ENCODE measurements at places on chromosomes 7 and 10.

- peak; percentile 61 for DNase-seq
These were observed 2.7 kb upstream of the AOAH start for GRCh38 chr7:36726806-36727503.

- no peak for DNase-seq
These were observed 75.6 kb downstream of the CTBP2 start for GRCh38 chr10:125084614-125085257.

DNA sequence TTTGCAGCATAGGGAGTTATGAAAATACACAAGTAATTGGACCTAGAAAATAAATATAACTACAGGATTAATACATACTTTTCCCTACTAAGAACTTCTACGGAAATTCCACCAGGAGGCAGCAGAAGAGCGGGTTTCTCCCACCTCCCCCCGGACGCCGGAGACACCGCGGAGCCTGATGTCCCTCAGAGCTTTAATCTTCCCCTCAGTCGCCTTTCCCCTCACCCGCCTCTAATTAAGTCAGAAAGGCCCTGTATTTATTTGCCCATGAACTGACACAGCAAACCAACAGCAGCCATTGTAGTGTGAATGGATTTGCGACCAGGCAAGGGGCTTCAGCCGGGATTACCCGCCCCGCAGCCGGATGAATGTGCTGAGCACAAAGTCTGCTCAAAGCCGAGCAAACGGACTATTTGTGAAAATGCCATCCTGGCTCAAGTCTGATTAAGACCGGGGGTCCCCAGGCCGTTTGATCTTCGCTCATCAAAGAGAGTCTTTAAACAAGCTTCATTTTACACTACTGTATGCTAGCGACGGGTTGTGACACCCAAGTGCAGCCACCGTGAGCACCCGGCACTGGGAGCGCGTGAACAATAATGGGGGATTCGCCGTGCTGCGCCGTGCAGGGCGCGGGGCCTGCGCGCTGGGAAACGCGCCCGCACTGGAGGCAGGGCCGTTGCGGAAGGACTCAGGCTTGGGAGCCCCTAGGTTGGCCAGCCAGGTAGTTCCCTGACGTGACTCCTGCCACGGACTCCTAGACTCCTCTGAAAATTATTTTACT, 5.6 kb upstream of the DKK1 start:
- DNase-seq = peak; percentile 29

- no peak for DNase-seq
These were observed 125.8 kb upstream of the PCBD1 start for GRCh38 chr10:71014021-71014805.

DNA sequence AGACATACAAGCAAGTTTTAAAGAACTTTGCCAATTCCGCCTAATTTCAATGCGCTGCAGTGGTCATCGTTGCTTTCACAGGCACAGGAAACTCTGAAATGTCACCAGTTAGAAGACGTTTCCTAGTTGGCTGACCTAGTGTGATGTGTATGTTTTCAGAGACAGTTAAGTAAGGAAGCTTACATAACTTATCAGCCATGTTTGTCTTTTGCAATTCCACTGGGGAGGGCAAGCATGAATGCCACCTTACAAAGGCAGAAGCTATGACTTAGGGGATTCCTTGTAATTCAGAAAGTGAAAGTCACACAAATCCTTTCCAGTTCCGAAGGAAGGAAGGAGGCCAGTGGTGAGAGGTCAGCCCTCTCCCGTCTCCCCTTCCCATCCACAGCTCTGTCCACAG, 15.0 kb upstream of the NPS start:
- DNase-seq = no peak

GRCh38 chr10:73956476-73957359, 41.2 kb upstream of the VCL start:
- peak; percentile 26 for DNase-seq

GRCh38 chr10:58807629-58808022, 295.0 kb downstream of the BICC1 start:
- no peak for DNase-seq

- no peak for DNase-seq
These were observed 241.6 kb upstream of the GALNT17 start for GRCh38 chr7:70890147-70890969.

DNA sequence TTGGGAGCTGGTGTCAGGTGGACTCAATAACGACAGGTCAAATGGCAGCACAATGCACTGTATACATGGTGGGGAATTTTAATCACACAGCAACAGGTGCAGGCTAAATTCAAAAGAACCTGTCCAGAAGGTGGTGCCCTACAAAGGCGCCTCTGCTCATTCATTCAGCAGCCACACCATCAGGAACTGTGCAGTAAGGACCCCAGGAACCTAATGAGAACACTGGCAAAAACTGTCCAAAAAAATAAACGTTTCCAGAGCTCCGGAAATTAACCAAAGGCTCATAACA, 21.9 kb upstream of the CRYGN start:
- no peak for DNase-seq

DNA sequence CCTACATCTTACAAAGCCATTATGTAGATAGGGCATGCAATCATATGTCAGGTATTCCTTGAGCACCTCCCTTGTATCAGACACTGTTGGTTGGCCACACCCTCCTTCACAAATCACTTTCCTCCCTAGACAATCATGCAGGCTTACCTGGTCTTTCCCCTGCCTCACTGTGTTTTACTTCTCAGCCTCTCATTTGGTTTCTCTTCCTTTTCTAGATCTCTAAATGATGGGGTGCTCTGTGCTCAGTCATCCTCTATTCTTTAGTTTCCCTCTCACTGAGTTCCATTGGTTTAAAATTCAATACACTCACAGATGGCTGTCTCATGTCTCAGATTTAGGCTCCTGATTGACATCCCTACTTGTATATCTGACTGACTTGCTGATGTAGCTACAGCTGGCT, 31.4 kb downstream of the ANK3 start:
- DNase-seq = no peak

GRCh38 chr7:31882187-31882586, 188.0 kb downstream of the PDE1C start:
- no peak for DNase-seq

- no peak for DNase-seq
These were observed 2.0 kb downstream of the STAMBPL1 start for GRCh38 chr10:88881922-88882645.

GRCh38 chr7:126529833-126530232, 722.9 kb downstream of the GRM8 start:
- DNase-seq = no peak

DNA sequence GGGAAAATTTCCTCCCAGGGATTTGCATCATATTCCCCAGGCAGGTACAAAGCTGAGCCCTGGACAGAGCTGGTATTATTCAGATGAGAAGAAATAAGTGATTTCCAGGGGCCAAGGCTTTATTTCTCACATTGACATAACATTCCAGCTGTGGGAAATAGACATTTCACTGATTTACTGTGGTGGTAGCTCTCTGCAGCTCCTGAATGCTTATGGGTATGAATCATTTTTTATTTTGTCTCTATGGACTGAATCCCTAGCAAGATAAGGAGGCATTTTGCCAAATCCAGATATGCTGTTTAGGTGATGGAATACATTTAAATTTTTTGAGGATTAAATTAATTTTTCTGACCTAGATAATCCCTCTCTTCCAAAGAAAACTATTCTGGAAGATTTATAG, 97.9 kb downstream of the MTPN start:
- no peak for DNase-seq

DNA sequence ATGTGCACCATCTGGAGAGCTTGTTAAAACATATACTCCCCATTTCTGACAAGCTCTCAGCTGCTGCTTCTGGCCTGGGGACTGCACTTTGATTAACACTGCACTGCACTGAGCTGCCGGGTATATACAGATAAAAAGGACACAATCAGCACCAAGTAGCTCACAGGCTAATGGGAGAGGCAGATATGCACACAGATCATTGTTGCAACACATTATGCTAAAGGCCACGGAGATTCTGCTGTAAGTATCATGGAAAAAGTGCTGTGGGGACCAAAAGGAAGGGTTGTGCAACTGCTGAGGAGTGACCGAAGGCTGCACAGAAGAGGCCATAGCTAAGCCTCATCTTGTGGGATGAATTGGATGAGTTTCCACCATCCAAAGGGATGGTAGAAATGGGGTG, 455.2 kb downstream of the SORCS3 start:
- DNase-seq = no peak

- DNase-seq = peak; percentile 15
These were observed 120.2 kb downstream of the SORBS1 start for GRCh38 chr10:95440756-95441546.

DNA sequence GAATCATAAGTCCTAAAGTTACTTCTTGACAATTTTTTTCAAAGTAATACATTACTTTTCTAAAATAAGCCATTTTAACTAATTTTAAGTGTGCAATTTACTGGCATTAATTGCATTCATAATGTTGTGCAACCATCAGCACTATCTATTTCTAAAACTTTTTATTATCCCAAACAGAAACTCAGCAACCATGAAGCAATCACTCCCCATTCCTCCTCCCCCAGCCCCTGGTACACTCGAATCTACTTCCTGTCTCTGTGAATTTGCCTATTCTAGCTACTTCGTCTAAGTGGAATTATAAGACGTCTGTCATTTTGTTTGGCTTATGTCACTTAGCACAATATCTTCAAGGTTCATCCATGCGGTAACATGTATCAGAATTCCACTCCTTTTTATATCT, 84.9 kb downstream of the MKX start:
- DNase-seq = no peak

GRCh38 chr7:30671793-30672465, 10.3 kb downstream of the CRHR2 start:
- DNase-seq = no peak
